ENCODE measurements at places on chromosomes 13 and 19.

DNA sequence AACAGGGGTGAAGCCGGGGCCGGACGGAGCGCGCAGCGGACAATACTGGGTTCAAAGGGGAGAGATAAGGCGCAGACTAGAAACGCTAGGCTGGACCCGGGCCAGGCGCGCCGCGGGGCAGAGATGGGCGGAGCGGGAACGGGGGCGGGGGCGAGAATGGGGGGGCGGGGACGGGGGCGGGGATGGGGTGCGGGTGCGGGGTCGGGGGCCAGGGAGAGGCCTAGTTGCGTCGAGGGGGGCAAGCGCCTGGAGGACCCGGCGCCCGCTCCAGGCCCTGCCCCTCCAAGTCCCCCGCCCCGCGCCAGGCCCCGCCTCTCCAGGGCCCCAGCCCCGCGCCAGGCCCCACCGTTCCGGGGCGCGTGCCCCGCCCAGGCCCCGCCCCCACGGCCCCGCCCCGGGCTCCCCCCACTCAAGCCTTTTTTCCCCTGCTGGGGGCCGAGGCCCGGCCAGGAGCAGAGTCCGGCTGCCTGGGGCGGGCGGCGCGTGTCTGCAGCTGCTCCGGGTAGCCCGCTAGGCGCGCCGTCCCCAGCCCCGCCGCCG lies at the start of gene CERS4:
TSS of gene CERS4 (plus strand) at position 449 of the 540 bp plus-strand sequence. CDS start 41,707 bp downstream, outside the sequence.
- DNase-seq = peak; percentile 68

- no peak for DNase-seq
Observed at GRCh38 chr19:49442771-49443365, 1.5 kb upstream of the SLC17A7 start.

GRCh38 chr19:38400361-38400760 lies 2.5 kb upstream of the FAM98C start:
- DNase-seq = no peak

GRCh38 chr13:41579168-41579567 lies 121.8 kb downstream of the RGCC start:
- DNase-seq = no peak

DNA sequence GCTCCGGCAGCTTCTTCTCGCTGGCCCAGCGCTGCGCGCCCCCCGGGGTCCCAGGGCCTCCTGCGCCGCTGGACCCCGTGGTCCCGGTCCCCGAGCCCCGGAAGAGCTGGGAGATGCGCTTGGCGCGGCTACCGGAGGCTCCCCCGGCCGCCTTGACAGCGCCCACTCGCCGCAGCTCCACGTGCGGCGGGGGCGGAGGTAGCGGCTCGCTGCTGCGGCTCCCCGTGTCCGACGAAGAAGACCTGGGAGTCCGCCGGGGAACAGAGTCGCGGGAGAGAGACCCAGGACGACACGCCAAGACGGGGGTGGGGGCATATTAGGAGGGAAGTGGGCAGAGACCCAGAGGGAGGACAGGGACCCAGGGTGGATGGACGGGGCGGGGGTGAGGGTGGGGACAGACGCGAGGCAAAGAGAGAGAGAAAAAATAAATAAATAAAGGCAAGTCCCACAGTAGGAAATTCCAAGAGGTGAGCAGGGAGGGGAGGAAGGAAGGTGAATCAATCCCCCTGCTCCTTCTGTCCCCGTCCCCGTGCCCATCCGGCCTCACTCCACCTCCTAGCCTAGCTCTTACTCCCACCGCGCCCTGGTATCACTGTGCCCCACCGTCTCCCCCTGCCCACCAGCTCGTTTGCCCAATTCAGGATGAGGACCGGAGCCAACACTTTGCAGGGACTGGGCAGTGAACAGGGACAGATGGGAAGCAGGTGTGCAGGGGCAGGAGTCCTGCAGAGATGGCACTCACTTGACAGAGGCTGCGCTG lies 826 bp downstream of the RASIP1 start:
- DNase-seq = no peak

DNA sequence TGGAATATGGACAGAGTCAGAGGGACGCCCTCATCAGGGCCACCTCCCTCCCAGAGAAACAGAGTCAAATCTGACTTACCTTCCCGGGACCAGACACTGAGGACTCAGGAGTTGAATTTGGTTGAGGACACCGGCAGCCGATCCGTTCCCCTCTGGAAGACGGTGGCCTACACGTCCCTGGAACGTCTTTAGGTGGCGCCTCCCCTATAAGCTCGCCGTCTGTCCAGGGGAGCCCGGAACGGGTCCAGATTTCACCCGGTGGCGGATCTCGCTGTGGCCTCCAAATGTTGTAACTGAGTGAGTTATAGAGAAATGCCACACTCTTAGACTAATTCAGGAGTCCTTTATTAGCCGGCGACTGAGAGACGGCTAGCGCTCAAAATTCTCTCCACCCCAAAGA lies 9.0 kb downstream of the TNFSF14 start:
- no peak for DNase-seq

DNA sequence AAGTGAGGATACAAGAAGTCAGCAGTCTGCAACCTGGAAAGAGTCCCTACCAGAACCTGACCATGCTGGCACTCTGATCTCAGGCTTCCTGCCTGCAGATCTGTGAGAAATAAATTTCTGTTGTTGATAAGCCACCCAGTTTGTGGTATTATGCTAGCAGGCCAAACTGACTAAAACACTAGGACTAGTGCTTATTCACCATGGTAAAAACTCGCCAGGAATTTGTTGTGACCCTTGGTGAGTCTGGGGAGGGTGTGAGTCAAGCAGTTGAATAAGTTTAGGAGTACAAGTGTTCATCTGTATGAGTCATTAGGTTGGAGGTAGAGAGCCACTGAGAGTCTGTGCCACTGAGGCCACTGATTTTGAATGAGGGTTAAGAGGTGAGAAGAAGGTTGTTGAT lies 3.6 kb downstream of the ZIK1 start:
- DNase-seq = no peak

- no peak for DNase-seq
Observed at GRCh38 chr19:18814063-18814462, 17.7 kb upstream of the UPF1 start.
